ENCODE measurements at places on chromosomes 3 and 15. TPM values are rescaled to one million over a fixed set of nuclear protein-coding genes. Genes with fewer than 3 reads are reported as not detected.

Gene SEMA3G
- not detected for polyA plus RNA-seq

DNA sequence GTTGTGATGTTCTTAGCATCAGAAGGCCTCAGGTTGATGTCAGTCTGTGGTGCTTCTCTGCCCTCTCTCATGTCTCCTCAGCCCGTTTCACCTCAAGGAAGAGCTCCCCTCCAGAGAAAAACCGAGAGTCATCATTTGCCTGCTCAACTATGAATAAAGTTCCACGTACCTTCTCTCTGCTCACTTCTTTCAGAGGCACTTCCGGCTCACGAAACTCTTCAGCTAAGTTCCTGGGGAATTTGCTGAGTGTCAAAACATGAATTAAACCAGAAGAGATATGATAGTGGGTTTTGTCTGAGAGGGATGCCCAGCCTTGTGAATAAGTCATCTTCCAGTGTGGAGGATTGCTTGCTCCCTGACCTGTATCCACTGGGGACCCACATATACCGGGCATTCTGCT is 37.7 kb downstream of the CCR4 start:
- no peak for DNase-seq

DNA sequence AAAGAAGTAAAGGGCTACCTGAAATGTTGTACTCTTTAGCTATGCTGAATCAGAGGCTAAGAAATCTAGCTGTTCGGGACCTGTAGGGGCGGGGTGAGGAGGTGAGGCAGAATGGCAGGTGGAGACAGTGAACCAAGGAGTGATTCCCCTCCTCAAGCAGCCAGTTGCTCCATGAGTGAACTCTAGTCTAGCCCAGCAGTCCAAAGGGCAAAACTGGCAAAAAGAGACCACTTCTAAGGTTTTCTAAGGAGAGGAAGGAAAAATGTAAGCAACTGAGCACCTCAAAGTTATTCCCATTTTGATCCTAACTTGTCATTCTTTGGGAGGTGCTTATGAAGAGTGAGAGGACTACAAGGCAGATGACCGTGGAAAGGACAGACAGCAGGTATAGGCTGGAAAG is 19.3 kb upstream of the TOPAZ1 start:
- no peak for DNase-seq

GRCh38 chr3:185760088-185760487 is 64.8 kb downstream of the IGF2BP2 start:
- no peak for DNase-seq

DNA sequence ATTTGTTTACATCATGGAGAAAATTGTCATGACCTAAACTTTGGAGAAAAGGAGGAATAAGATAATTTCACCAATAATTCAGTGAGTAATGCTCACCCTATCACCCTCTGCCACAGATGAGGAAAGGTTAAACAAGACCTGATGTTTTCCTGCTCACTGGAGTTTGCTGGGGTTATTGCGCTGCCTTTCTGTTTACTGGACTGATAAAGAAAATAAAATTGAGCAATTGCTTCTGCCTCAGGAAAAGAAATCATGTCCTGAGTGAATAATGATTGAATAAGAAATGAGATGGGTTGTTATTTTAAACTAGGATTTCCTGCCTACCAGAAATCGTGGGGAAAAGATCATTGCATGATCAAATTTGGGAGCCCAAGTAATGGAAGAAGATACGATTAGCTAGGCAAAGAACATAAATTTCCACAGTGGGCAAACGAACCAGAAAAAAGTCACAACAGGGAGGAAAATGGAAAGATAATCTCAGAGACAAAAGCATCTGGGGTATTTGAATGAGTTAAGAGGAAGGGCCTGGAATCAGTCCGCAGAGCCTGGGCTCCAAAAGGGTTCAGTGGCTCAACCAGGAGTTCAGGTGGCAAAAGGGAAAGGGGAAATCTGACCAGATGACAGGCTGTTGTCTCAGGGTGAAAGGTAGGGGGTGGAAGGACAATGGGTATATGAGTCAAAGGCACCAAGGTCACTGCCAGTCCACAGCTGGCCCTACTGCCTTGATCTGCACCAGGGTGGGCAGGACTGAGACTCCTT is 146.8 kb downstream of the FAM43A start:
- no peak for DNase-seq

DNA sequence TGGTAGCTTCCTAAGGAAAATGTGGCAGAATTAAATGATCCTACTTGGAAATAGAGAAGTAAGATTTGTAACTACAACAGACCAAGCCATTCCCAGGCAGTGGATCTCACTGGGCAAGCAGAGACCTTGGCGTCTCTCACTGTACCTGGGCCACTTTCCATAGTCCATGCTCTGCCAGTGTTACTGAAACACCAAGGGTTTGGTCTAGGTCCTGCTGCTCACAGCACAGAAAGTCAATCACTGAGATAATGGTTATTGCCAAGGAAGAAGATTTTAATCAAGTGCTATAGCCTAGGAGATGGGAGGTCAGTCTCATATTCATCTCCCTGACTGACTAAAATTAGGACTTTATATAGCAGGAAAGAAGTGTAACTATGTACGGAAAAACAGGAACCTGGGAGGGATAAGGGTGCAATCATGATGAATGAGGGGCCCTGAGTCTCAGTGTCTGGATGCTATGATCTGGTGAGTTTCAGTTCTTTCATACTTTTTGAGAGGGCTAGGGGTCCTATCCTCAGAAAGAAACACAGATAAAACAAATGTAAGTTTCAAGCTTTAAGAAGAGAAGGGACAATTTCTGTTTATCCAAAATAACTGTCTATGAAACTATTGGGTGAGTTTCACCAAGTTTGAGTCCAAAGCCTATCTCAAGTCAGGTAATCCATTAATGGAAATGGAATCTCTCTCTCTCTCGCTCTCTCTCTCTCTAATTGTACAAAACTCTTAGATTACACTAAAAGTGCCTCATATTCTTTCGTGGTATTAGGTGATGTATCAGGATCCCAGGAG is 20.6 kb downstream of the GPR15 start:
- no peak for DNase-seq

Measured in AG04450 (cell line).